Left hindlimb (tissue), 1 donor: ENCODE measurements at places on chromosomes 3 and 15.

DNA sequence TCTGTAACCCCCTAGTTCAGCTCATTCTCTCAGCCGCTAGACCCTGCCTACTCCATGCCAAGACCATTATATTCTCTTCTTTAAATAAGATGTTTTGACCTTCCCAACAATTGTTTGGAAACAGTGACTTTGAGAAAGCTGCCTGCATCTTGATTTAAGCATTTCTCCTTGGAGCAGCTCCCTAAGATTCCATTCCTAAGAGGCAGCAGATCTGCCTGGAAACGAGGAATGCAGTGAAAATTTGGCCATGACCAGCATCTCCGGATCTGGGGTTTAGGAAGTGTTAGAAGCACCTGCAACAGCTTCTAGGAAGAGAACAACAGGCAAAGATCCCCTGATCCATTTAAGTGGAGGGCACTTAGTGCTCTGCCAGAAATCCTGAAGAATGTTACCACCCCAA is 235.7 kb downstream of the NTRK3 start:
- DNase-seq: no peak

DNA sequence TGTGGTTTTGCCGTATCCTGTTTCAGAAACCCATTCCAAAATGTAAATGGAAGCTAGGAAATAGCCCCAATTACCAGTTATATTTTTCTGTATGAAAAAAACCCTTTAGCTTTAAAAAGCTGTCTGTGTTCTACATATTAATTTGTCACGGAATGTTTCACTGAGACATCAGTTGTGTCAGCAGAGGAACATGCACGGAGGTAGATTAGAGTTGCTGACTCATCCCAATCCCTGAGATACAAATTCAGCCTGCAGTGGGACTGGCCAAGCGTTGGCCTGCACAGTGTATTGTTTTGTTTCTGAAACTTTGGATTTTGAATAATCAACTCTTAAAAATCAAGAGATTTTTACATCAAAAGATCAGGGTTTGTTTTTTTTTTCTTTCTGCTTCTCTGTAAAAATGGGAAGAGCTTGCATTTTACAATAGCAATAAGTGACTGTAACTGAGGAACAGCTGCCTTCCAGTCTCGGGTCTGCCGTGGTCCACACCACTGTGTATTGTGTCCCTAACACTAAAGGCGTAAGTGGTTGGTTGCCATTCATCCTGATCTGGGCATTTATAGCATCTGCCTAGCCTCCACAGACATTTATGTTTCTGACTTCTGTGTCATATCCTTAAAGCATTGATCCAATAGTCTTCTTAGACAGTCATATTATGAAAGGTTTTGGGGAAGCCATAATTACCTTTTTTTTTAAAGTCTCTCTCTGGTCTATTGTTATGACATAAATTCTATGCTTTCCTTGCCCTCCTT is 218.1 kb downstream of the ADAMTSL3 start:
- no peak for DNase-seq

DNA sequence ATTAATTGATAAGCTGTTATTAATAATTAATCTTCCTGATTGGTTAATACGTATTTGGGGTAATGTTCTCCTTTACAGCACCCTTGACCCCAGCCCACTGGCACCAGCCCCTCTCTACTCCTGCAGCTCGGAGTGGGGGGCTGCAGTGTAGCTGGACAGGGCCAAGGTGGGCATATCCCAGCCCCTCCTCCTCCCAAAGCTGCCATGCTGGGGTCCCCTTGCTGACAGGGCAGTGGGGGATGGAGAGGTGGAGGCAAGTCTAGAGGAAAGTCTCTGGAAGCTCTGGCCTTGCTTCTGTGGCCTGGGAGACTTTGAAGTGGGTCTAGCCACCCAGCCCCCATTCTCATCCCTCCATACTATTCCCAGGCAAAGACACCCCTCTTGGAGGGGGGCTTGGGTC is 35.8 kb downstream of the HCN4 start:
- no peak for DNase-seq

DNA sequence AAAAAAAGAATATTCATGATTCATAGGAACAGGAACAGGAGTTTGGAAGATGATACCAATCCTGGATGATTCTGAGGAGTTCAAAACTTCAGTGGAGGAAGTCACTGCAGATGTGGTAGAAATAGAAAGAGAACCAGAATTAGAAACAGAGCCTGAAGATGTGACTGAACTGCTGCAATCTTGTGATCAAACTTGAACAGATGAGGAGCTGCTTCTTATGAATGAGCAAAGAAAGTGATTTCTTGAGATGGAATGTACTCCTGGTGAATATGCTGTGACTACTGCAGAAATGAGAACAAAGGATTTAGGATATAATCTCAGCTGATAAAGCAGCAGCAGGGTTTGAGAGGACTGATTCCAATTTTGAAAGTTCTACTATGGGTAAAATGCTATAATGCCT is 72.7 kb downstream of the GSK3B start:
- DNase-seq: no peak

DNA sequence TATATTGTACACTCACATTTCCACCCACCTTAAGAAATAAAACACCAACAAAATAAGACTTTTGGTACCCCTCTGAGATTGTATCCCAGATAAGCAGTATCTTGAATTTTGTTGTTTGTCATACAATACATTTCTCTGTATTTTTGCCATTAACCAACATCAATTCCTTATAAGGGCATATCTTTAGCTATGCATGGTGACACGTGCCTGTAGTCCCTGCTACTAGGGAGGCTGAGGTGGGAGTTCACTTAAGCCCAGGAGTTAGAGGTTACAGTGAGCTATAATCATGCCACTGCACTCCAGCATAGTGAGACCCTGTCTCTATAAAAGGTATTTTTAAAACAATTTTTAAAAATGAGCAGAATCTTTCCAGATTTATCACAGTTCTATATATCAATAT is 32.5 kb upstream of the STXBP5L start:
- no peak for DNase-seq

DNA sequence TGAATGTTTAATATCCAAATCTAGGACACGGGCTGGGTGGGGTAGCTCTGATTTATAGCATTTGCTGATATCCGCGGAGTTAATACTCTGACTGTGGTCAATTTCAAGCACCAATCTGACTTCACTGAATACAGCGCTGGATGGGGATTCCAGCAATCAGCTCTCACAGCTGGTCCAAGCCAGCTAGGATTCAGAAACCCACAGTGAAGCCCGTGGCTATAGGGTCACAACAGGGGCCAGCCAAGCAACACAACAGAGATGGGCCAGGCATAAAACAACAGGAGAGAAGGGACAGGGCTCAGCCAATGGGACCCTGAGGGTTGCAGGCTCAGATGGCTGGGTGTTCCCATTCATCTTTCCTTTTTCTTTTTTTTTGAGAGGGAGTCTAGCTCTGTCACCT is 5.4 kb upstream of the LMAN1L start:
- no peak for DNase-seq

GRCh38 chr3:12184541-12184940 is 25.8 kb upstream of the TIMP4 start:
- DNase-seq: no peak

GRCh38 chr3:24829629-24830229 is 335.1 kb upstream of the THRB start:
- DNase-seq: peak; percentile 52

DNA sequence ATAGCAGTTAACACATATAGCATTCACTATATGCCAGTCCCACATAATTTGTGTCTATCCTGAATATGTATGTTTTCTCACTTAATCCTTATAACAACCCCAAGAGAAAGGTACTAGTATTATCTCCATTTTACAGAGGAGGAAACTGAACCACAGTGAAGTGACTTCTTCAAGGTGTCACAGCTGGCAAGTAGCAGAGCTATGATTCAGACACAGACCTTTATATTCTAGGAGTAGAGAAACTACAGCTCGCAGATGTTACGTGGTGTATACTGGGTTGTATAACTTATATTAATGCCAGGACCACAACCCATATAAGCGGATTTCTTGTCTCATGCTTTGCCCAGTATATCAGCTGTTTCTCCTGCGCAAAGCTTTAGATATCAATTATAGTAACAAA is 29.5 kb upstream of the ICE2 start:
- DNase-seq: no peak

GRCh38 chr3:152930516-152930915 is 95.6 kb downstream of the P2RY1 start:
- DNase-seq: no peak
